Stimulated activated naive CD8-positive, alpha-beta T cell treated with anti-CD3 and anti-CD28 coated beads, Interleukin-15, amount 100 ng/mL, for 72 hours (primary cell): ENCODE measurements at places on chromosomes 4 and X.

GRCh38 chr4:68655764-68656444 lies 14.5 kb downstream of the UGT2B15 start:
- no peak for DNase-seq

GRCh38 chrX:9887659-9888297 lies 79.4 kb upstream of the CLDN34 start:
- no peak for DNase-seq

DNA sequence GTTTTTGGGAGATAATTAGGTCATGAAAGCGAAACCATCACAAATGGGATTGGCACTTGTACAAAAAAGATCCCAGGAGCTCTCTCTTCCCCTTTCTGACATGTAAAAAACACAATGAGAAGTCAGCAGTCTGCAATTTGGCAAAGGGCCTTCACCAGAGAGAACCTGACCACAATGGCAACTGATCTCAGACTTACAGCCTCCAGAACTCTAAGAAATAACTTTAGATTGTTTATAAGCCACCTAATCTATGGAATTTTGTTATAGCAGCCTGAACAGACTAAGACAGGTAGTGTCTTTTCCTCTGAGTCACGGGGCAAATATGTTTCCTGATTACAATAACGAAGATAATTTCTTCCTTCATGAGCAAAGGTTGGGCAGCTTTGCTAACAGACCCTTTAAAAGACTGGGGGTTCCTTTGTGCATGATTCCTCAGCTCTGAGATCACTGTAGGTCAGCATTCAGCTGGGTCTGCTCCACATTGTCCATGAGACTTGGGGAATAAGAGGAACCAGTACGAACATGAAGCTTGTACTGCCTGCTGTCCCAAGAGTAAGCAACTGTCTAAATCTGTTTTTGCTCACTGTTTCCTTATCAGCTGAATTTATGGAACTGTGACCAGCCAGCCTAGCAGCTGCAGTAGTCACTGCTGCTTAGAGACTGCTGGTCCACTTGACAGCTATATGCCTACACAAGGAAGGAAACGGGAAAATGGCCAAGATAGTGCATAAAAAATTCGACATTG lies 191.6 kb downstream of the ANAPC10 start:
- no peak for DNase-seq

GRCh38 chrX:20452487-20452886 lies 185.8 kb upstream of the RPS6KA3 start:
- DNase-seq, result no peak

- DNase-seq, result no peak
Observed at GRCh38 chrX:121479406-121479805, 432.0 kb downstream of the GLUD2 start.
